Activated CD4-positive, CD25-positive, alpha-beta regulatory T cell treated with anti-CD3 and anti-CD28 coated beads, Interleukin-2, amount 50 U/mL, for 24 hours (primary cell): ENCODE measurements at places on chromosomes 1 and 21.

DNA sequence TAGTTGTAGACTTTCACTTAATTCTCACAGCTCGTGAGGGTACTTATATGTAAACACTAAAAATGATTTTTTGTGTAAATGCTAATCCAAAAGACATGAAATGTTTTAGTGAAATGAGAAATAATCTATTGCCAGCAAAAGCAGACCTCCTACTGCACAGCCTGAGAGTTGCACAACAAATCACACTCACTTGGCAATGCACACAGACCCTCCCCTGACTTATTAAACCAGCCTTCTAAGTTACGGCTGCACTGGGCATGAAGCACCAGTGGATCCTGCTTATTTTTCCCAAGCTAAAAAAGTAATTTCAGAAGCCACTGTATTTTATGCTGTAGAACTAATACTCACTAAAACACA, 10.3 kb downstream of the ERRFI1 start:
- ATAC-seq = no peak

DNA sequence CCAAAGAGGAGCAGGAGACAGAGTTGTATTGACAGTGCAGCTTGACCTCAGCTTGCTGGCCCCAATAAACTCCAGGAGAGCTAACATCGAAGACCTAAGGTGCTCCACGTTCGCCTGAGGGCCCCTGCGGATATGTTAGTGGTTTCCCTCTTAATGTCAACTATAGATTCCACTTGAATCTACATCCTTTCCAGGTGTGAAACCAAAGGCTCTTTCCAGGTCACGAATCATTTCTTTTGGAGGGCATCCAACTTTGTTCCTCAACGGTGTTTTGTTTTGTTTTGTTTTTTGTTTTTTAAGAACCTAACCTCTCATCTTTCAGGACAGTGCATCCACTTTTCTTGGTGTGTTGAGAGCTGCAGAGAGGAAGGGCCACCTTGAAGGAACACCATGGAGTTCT, 267.6 kb upstream of the SGIP1 start:
- ATAC-seq = no peak

GRCh38 chr1:28864695-28865094, 49.7 kb upstream of the EPB41 start:
- no peak for ATAC-seq

DNA sequence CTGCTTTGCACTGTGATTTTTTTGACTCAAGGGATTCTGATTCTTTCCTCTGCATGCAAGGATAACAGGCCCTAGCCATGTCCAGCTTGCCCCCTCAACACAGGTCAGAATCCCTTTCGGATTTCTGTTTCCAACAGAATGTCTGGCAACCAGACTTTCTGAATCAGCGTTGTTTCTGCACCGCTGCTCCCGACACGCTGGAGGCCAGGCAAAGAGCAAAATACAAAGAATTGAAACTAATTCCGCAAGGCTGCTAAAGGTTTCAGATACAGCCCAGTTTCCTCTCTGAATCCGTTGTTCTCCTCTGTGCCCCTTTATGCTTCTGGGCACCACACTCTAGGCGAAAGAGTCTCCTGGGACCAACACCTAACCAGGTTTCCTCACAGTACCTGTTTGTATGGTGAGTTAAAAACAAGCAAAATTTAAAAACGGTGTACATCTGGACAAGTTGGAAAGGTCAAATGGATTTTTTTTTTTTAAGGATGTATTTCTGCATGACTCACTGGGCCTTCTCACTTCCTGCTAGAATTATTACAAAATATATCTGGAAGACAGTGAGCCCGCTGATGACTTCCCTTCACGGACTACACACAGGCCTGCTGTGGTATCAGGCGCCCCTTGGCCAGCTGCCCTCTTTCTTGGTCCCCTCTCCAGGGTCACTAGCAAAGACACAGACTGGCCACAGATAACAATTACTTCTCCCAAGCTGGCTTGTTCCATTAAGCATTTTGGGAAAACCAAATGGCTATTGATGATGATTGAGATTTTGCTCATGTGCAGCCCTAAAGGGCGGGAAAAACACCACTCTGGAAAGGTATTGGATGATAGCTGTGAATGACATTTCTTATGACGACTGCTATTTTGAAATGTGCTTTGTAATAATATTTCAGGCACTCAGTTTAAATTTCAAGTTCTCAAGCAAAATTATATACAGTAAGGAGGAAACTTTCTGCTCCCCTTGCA, 118.3 kb downstream of the TGFB2 start:
- ATAC-seq = no peak

GRCh38 chr1:9927259-9927658, 15.9 kb downstream of the LZIC start:
- no peak for ATAC-seq

DNA sequence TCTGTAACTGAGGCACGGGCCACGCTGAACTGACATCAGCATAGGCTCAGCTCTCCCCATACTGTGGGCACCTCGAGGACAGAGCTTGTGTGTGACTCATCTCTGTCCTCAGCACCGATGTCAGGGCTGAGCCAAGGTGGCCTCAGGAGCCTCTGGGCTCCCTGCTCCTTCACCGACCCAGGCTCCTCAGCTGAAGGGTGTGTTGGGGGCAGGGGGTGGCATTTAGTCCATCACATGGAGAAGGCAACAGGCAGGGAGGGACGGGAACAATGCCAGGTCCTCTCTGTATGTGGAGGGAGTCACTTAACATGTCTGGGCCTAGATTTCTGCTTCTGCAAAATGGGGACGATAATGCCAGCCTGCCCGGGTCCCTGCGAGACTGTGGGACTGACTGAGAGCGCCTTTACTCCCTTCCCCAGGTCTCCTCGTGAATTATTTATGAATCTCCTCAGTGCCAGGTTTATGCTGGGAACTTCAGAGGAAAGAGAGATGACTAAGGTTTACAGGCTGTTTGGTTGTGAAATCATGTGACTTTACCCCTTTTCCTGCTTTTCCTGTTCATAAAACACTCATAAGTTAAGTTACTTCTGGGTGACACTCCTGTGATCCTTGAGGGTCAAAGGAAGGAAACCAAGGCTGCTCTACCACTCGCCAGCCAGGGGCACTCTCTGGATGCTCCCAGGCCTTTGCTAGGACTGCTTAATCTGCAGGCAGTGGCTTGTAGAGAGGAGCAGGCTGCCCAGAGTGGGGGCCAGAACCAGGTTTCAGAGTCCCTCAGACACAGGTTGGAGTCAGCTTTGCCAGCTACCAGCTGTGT, 16.2 kb downstream of the TTC39A start:
- ATAC-seq = peak; percentile 21

- no peak for ATAC-seq
Measured at GRCh38 chr1:231507476-231508355, 20.8 kb upstream of the TSNAX start.

GRCh38 chr1:10063878-10064277, 31.1 kb downstream of the UBE4B start:
- no peak for ATAC-seq

- ATAC-seq = no peak
Measured at GRCh38 chr1:60564916-60565750, 491.6 kb upstream of the C1orf87 start.

DNA sequence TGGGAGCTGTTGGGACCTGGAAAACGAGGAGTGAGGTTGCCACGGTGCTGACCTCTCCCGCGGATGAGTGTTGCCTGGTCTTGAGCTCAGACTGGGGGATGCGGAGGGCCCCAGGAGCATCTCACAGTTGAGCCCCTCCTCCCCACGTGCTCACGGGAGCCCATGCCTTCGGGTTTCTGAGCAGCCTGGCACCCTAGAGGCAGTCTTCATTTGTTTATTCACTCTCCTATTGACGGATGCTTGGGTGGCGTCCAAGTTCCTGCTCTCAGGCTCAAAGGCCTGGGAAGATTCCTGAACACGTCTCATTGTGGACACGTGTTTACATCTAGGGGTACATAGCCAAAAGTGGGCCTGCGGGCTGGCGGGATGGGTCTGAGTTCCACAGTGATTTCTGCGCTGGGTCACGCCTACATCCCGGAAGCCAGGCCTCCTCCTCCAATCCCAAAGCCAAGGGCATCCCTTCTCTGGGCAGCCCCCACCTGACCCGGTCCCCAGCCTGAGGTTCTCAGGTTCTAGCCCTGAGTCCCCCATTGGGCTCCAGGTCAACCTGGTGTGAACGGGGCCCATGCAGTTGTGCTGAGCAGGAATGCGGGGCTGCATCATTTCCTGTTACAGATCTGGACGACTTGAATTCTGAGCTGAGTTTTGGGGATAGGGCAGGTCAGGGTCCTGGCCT, 14.7 kb downstream of the WNT3A start:
- ATAC-seq = no peak

- no peak for ATAC-seq
Measured at GRCh38 chr1:8191474-8191873, 126.4 kb upstream of the SLC45A1 start.

- no peak for ATAC-seq
Measured at GRCh38 chr1:118987468-118988185, 516 bp downstream of the TBX15 start.

GRCh38 chr1:202229376-202229775, 35.8 kb downstream of the LGR6 start:
- ATAC-seq = no peak

GRCh38 chr1:231021540-231022031, 18.5 kb downstream of the FAM89A start:
- no peak for ATAC-seq

- ATAC-seq = peak; percentile 9
Measured at GRCh38 chr21:33543505-33544129, 779 bp downstream of the SON start.

DNA sequence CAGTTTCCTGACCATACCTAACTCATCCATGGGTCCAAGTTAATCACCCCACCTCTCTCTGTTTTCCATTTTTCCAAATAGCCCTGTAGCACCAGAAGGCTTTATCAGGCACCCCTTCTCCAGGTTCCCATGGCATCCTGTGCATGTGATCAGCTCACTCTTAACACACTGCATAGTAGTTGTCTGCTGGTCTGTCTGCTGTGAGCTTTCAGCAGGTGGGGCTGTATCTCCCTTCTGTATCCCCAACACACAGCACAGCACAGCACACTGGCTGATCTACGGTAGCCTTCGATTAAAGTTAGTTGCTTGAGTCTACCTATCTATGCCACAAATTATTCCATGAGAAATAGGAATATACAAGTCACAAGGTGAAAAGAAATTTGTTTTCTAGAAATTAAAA, 54.3 kb upstream of the C1orf198 start:
- ATAC-seq = no peak

GRCh38 chr1:153626904-153627714, at the start of gene S100A13:
TSS of gene S100A13 (minus strand) at chr1:153627505. CDS start at chr1:153626472, 1,033 bp downstream.
- no peak for ATAC-seq

- ATAC-seq = no peak
Measured at GRCh38 chr1:242813490-242814091, 289.1 kb upstream of the PLD5 start.

DNA sequence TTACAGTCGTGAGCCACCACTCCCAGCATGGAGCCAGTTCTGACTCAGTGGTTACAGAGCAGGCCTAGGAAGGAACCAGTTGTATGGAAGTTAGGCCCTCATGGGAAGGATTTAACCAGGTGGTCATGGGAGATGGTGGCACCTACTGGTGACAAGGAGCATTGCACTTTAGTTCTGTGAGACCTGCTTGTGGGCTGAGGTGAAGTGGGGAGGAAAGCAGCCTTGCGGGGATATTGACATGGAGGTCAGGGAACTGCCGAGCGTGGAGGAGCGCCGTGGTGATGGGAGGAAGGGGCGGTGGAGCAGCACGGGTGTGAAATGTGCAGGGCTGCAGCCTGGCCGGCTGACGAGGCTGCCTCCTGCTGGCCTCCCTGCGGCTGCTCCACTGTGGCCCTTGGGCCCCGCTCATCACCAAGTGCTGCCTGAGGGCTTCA, 100.4 kb downstream of the GALNT2 start:
- peak; percentile 52 for ATAC-seq

DNA sequence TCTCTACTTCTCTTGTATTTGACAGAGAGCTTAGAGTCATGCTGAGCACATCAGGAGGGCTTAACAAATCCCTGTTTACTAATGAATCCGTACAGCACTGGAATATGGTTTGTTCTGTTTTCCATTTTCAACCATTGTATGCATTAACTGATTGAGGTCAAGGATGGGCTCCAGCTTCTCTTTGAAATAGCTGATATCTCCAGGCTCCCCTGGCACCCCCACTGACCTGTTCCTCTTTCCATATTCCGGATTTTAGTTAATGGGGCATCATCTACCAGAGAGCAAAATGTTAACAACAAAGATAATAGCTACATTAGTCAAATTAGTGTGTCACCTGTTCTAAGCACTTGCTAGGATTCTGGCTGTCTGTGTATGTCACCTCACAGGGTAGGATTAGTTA, 57.6 kb downstream of the NENF start:
- no peak for ATAC-seq

DNA sequence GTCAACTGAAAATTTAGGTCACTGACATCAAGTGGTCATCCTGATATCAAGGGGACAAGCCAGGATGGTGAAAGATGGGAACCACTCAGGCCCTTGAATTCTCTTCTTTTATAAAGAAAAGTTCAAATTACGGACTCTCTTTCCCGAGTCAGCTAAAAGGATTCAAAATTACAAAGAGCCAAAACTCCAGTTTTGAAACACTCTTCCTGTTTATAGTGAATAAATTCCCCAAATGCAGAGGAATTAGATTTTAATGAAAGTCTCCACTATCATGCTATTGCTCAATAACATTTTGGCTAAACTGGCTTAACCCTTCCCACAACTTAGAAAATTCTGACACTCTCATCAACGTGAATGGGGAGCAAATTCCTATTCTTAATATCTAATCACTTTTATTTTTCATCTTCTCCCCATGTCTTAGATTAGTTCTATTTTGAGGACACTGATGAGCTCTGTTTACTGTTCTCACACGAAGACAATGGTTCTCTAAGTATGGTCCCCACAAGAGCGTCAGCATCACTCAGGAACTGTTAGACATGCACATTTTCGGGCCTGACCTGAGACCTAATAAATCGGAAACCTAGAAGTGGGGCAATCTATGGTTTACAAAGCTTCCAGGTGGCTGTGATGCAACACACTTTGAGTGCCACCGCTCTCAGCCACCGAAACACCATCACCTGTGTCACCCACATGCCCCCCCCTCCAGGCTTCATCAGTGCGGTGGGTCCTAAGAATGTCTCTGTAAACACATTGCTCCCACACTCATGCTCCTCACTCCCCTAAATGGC, 64.4 kb upstream of the TIAM1 start:
- ATAC-seq = no peak

DNA sequence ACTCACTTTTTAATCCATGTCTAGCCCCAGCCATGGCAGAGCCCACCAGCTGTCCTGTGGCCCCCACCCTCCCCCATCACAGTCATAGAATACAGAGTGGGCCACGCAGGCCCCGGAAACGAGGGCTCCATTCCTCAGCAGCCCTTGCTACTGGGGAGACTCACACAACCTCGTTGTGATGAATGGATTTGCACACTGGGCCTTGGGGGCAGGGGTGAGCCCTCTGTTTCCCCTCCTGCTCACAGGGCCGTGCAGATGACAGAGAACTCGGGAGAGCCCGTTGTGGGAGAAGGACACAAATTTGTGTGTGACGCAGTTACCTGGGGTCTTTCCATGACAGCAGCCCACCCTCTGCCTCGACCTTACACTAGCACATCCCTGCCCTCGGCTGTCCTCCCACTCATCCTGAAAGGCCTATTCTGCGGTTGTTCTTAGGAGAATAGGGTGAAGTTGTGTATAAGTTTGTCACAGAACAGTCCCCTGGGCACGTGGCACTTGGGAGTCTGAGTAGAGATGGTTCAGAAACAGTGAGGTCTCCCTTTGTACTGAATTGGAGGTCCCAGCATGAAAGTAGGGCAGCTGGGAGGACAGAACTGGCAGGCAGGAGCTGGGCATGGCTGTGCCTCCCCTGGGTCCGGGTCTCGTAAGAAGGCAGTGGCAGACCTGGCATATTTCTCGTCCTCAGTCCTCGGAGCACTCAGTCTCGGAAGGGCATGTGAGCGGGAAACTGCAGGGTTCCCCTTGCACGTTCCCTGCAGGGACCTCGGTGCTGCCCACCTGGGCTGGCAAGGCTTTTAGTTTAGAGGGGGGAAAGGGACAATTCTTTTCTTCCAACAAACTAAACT, 6.8 kb downstream of the AGT start:
- ATAC-seq = no peak

GRCh38 chr1:197557302-197557701, 218.0 kb downstream of the DENND1B start:
- ATAC-seq = no peak
